GM23338 (cell line): ENCODE measurements at places on chromosomes 2 and 18. TPM values are rescaled to one million over a fixed set of nuclear protein-coding genes. Genes with fewer than 3 reads are reported as not detected.

UGP2 gene
- total RNA-seq, result 742 and 744 TPM in 2 replicates

GRCh38 chr2:101263377-101263800 is 10.7 kb downstream of the CNOT11 start:
- H3K36me3 ChIP-seq, result peaks cover 41% of the 10 kb centered on the region
- H3K27ac ChIP-seq, result no peak overlapping the region
- DNase-seq, result no peak

DNA sequence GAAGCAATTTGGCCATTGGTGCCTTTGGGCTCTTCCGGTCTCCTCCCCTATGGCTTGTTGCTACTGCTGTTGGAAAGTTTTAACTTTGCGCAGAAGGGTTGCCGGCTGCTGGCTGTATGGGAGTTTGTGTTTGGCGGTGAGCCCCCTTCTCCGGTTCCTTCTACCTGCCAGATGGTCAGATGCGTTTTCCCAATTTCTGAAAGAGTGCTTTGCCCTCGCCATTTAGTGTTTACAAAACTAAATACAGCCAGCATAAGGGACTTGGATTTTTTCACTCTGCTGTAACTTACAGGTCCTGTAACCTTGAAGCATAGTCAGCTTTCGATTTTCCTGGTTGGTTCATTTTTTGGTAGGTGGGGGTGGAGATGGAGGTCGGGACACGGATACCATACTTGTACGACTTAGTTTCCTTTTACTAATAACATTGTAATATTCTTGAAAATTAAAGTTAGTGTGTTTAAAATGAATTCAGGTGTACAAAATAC is 604 bp downstream of the COQ10B start:
- peak overlapping the region; percentile 75 for H3K4me3 ChIP-seq
- no peaks in the 10 kb centered on the region for H3K36me3 ChIP-seq
- H3K27ac ChIP-seq, result peak overlapping the region; percentile 97
- no peaks in the 10 kb centered on the region for H3K27me3 ChIP-seq

CCDC141 gene
- total RNA-seq, result 8.0 and 13.4 TPM in 2 replicates

GRCh38 chr2:23397478-23397877 is 12.5 kb downstream of the KLHL29 start:
- no peaks in the 10 kb centered on the region; the same call in 1 of the 2 replicates for H3K4me1 ChIP-seq
- no peak for DNase-seq
- no peaks in the 10 kb centered on the region for H3K36me3 ChIP-seq
- no peaks in the 10 kb centered on the region for H3K27me3 ChIP-seq
